Fibroblast of skin of left biceps (primary cell): ENCODE measurements at places on chromosomes 12 and 14.

DNA sequence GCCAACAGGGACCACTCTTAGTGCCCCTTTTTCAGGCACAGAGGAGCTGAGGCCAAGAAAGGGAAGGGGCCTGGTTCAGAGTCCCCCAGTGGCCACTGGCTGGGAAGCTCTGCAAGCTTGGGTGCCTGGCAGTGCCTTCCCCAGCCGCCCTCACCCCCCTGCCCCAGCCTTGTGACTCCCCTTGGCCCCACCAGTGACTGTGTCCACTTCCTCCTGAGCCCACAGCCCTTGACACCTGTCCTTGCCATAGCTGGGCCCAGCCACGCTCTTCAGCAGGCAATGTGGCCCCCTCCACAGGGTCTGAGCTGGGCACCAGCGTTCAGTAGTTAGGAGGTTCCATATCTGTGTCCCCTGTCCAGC, 19.0 kb upstream of the C14orf180 start:
- no peak for DNase-seq

GRCh38 chr12:65182012-65182739, 12.8 kb downstream of the LEMD3 start:
- DNase-seq, result no peak

- no peak for DNase-seq
These were observed 121.4 kb upstream of the PCED1B start for GRCh38 chr12:46958053-46958452.

GRCh38 chr14:64705381-64706118, 1.3 kb downstream of the PLEKHG3 start:
- DNase-seq, result no peak

DNA sequence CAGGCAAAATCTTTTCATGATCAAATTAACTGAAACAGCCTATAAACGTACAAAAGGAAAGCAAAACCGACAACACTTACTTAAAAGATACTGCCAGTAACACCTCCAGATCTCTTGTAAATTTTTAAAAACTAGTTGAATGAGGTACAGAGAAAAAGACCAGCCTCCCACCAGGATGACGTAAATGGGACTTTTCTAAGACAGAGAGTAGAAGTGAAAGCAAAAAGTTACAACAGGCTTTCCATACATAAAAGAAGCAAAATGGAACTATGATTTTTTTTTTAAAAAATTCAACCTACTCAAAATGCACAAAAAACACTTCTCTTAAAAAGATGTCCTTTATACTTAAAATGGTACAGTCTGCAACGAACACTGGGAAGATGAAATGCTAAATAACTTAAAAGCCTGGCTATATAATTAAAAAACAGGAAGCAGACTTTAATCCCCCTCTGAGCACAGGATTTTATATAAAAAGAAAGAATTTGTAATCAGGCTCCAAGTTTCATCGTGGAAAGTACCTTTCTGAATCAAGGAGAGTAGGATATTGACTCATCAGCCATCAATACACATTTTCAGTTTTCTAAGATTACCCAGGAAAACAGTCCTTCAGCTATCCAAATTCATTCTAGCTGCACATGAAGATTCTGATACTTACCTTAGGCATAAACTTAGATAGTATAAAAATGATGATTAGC, 14.2 kb upstream of the MYO1A start:
- no peak for DNase-seq

DNA sequence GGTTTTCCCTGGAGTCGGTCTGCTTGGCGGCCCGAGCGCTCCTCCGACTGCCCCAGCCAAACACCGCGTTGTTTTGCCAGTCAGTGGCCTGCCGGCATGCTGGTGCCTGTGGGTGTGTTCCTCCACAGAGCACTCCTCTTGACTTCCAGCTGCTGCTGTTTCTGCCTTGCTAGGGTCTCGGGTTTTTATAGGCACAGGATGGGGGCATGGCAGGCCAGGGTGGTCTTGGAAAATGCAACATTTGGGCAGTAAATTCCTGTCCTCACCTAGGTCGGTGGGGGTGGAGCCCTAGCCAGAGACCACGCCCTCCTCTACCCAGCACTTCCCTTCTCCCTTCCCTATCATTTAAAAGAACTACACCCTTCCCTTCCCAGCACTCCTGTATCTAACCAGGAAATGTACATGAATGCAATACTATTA, 34.7 kb upstream of the VASH1 start:
- no peak for DNase-seq

DNA sequence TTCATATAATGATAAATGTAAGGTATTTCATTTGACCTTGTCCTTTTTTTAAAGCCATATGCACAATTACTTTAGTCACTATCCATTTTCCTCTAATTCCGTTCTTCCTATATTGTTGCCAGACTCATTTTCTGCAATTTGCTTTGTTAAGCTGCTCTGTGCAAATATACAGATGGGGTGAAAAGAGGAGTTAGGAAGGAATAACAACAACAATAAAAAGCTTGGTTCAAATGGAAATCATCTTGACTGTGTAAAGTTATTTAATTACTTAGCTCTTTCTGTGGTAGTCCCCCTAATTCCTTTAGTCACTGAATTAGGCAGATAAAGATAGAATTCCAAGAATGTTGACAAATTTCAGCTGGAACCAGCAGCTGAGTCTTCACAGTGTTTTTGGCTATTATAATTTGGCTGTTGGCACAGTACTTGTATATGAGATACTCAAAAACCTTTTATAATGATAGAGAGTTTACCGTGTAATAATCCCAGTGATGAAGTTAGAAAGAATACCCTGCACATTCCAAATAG, 838.0 kb downstream of the RPS29 start:
- no peak for DNase-seq

- no peak for DNase-seq
These were observed 707.7 kb upstream of the NOVA1 start for GRCh38 chr14:27305441-27305945.

- DNase-seq, result no peak
These were observed 278.8 kb downstream of the ZFP36L1 start for GRCh38 chr14:68513838-68514607.

GRCh38 chr12:129179941-129180553, 326.8 kb downstream of the GLT1D1 start:
- no peak for DNase-seq

GRCh38 chr14:91237219-91237618, 7.3 kb downstream of the GPR68 start:
- DNase-seq, result no peak

GRCh38 chr12:103268831-103269514, 226.8 kb downstream of the C12orf42 start:
- no peak for DNase-seq

GRCh38 chr12:68381476-68382219, 49.5 kb upstream of the MDM1 start:
- no peak for DNase-seq

- no peak for DNase-seq
These were observed 13.4 kb downstream of the KRT80 start for GRCh38 chr12:52178443-52178842.

- no peak for DNase-seq
These were observed 459.0 kb upstream of the ATP2B1 start for GRCh38 chr12:90167518-90168208.

DNA sequence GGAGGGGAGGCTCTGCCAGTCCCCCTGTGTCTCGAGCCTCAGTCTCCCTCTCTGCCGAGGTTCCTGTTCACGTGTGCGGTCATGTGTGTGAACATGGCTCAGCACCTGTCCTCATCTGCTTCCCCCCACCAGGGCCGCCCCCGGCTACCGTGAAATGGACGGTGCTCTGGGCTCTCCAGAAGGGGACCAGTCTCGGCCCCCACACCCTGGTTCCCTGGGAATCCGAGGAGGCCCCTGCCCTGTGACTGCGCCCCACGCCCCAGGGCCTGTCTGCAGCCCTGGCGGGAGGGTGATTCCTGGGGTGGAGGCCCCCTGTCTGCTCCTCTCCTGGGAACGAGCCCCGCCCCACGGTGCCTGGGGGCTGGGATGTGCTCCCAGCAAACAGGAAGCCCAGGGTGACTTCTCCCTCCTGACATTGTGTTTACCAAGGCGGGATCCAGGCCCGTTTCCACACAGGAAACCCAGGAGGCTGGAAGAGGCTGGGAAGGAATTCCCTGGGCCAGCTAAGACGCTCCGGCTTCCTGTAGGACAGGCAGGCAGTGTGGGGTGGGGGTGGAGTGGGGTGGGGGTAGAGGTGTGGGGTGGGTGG, 46.6 kb downstream of the KIF26A start:
- no peak for DNase-seq

DNA sequence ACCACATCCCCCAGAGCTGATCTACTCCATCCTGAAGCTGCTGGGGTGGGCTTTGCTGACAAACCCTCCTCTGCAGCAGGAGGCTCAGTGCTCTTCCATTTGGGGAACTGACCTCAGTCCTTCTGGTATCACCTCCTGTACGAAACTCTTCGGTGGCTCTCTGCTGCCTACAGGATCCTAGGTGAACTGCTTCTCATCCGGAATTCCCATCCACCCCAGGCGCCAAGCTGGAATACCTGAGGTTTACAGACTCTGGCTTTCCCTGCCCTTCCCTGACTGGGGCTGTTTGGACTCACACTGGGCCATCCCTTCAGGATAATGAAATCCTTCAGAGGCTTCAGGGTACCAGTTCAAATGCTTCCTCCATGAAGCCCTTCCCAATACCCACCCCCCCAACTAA, 26.2 kb downstream of the GCN1 start:
- DNase-seq, result no peak

DNA sequence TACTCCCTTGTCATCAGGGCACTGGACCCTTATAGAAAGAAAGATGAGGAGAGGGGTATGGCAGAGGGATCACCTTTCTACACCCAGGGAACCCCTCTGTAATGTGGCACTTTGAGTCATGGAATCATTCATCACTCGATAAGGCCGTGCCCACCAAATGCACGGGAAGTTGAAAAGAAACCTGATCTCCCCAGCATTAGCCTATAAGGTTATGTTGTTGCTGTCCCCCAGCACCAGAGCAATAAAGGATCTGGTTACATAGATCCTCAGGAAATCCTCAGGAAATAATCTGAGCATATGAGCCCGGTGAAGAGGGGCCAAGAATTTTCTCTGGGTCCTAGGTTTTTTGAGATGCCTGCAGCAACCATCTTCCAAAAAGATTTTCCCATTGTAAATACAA, 148.8 kb upstream of the CRY1 start:
- no peak for DNase-seq

- DNase-seq, result no peak
These were observed 139.4 kb downstream of the PDE3A start for GRCh38 chr12:20507711-20508110.

GRCh38 chr14:22487401-22487800, 101.6 kb downstream of the DAD1 start:
- DNase-seq, result no peak

DNA sequence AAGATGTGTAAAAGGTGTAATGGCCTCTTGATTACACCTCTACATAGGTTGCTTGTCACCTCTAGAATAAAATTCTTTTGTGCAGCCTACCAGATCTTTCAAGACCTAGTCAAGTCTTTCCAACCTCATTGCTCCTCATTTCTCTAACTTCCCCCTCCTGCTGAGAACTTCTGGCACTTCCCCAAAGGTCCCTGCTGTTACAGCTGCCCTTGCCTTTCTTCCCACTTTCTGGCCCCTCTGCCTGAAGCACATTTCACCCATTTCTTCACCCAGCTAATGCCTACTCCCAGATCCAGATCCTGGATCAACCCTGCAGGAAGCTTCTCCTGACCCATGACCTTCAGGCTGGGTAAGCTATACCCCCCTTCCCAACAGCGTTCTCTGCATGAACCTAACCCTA, 1.5 kb downstream of the TSHR start:
- DNase-seq, result no peak

- peak; percentile 28 for DNase-seq
These were observed 25.3 kb downstream of the C12orf75 start for GRCh38 chr12:105355752-105356151.

- DNase-seq, result no peak
These were observed 16.1 kb downstream of the PAWR start for GRCh38 chr12:79674629-79675028.

- no peak for DNase-seq
These were observed 121.0 kb upstream of the FUT8 start for GRCh38 chr14:65291531-65291930.

GRCh38 chr12:94046626-94047410, 101.6 kb upstream of the PLXNC1 start:
- DNase-seq, result no peak

DNA sequence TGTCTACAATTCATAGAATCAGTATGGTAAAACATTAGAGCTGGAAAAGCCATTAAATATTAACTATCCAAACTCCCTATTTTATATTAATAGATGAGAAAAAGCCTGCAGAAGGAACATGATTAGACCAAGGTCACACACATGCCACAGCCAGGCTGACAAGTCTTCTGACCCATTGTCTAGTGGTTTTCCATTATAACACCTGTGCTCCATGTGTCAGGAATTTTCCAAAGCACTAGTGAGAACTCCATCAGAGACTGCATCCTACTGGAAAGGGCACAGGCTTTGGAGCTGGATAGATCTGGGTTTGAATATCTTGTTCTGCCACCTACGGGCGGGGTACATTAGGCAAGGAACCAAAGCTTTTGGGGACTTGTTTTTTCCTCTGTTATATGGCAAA, 325.5 kb downstream of the RAD51B start:
- DNase-seq, result no peak

DNA sequence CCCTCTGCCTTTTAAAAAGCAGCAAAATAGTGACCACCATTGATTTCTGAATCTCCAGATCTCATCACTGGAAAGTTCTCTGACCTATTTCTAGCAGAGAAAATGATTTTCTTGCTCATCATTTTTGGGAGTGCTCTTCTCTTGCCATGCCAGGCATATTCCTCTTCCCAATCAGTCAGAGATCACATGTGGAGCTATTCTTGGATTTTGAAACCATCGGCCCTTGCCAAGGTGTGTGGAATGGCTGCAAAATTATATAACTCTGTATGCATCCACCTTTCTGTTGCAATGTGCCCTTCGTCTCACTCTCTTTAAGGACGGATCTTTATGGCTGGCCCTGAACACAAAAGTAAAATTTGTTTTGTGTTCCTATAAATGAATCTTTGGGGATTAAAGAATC, 25.5 kb upstream of the LDHB start:
- DNase-seq, result no peak

DNA sequence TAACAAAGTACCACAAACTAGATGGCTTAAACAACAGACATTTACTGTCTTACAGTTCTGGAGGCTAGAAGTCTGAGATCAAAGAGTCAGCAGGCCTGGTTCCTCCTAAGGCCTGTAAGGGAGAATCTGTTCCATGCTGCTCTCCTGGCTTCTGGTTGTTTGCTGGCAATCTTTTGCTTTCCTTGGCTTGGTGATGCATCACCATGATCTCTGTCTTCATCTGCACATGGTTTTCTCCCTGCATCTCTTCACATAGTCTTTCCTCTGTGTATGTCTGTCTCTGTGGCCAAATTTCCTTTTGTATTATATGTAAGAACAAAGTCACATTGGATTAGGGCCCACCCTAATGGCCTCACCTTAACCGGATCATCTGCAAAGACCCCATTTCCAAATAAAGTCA, 168.5 kb downstream of the CAPZA3 start:
- no peak for DNase-seq

DNA sequence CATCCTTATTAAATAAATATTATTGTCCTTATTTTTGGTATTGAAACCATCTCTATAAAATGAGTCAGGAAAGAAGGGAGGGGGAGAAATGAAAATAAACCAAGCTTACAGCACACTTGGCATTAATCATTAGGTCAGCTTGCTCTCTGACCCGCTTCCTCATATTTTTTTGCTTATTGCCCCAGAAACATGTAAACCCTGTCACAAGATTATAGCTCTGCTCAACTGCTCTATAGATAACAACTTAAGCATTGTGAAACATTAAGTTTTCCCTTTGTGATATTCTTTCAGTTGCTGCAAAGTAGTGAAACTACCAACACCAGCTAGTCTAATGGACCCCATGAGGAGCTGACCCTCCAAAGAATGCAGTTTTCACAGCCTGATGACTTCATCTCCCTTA, 819.5 kb downstream of the SLC16A7 start:
- no peak for DNase-seq

GRCh38 chr12:101044512-101045059, 165.5 kb downstream of the SLC5A8 start:
- no peak for DNase-seq

- no peak for DNase-seq
These were observed 83.8 kb downstream of the CCER1 start for GRCh38 chr12:90870971-90871725.
